ENCODE measurements at places on chromosomes 2 and 18. TPM values are rescaled to one million over a fixed set of nuclear protein-coding genes. Genes with fewer than 3 reads are reported as not detected.

Gene WIPF1
- polyA plus RNA-seq = 2.8 TPM

Gene CTIF
- 6.5 TPM for polyA plus RNA-seq

Gene SCYGR8
- polyA plus RNA-seq = not detected

Gene CHMP1B
- 29.7 TPM for polyA plus RNA-seq

Gene ITGB6
- not detected for polyA plus RNA-seq

Gene REV1
- 11.0 TPM for polyA plus RNA-seq

Gene MAP3K19
- polyA plus RNA-seq = not detected

Measured in Purkinje cell (primary cell).